Hematopoietic multipotent progenitor cell treated with erythropoietin and hydrocortisone succinate and interleukin-3 and kit ligand, for 6 days (in vitro differentiated cells): ENCODE measurements at places on chromosomes 4 and X.

DNA sequence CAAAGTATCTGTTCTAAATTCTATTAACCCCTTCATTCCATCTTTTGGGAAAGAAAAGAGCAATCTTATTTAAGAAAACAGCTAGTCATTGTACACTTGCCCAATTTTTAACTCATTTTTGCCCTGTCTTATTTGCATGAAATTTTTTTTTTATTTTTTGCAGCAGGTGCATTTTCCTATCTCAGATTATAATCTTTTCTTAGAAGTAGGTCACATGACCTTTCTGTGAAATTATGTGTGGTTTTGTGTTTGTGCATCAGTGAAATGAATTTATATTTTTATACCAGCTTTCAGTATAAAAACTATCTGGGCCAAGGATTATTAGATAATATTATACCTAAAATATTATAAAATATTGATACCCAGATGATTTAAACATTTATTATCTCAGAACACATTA, 145.6 kb downstream of the INPP4B start:
- DNase-seq = peak; percentile 6

DNA sequence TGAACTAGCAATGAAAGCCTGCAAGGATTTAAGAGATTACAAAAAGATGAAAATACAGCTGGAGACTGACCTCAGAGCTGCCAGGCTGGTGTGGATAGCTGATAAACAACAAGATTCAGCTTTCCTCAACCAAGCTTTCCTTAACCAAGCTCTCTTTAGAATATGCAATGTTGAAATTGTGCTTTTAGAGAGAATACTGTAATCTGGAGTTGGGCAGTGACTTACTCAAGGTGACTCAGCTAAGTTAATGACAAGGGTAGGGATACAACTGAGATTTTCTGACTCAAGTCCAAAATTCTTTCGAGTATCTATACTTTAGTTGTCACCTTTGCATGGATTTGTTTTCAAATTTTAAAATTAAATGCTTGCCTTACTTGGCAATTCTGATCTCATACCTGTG, 98.0 kb downstream of the AMMECR1 start:
- peak; percentile 12 for DNase-seq

DNA sequence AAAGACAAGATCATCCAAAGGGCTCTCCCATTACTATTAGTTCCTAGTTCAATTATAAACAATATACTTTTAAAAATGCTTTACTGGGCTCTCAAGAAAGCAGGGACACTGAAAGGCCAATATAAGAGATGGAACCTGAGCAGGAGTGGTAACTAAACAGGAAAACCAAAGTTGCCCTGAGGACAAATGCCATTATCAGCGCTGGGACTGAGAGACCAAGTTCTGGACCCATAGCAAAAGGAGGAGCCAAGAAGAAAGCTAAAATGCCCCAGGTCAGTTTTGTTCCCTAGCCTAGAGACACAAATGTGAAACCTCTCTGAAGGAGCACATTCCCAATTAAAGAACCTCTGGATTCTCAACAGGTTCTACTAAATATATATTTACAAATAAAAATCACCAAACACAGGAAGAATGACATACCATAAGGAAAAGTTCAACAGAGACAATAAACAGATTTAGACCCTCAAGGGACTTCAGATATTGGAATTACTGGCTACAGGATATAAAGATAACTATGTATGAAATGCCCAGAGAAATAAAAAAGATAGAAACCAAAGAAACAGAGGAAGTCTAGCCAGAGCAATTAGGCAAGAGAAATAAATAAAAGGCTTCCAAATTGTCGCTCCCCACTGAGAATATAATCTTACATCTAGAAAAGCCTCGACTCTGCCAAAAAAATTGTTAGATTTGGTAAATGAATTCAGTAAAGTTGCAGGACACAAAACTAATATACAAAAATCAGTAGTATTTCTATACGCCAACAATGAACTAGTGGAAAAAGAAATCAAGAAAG, 67.1 kb downstream of the KLHL8 start:
- no peak for DNase-seq

DNA sequence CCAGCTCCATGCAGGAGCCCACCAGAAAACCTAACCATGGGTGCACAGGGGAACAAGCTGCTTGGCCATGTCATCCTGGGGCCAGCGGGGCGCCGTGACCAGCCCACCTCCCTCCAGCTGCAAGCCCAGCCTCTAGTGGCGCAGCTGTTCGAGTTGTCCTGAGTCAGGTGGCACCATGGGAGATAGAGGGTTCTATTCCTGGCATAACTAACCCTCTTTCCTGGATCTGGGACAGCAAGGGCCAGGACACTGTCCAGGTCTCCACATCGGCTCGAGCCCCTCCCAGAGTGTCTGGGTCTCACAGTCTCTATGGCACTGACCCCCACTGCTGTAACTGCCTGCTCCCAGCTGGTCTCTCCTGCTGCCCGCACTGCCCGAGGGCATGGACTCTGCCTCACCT, 16.7 kb downstream of the ABLIM2 start:
- no peak for DNase-seq
